ENCODE measurements at places on chromosomes 12 and 14.

GRCh38 chr12:56657416-56658379 is 11.9 kb upstream of the ATP5F1B start:
- DNase-seq = no peak

DNA sequence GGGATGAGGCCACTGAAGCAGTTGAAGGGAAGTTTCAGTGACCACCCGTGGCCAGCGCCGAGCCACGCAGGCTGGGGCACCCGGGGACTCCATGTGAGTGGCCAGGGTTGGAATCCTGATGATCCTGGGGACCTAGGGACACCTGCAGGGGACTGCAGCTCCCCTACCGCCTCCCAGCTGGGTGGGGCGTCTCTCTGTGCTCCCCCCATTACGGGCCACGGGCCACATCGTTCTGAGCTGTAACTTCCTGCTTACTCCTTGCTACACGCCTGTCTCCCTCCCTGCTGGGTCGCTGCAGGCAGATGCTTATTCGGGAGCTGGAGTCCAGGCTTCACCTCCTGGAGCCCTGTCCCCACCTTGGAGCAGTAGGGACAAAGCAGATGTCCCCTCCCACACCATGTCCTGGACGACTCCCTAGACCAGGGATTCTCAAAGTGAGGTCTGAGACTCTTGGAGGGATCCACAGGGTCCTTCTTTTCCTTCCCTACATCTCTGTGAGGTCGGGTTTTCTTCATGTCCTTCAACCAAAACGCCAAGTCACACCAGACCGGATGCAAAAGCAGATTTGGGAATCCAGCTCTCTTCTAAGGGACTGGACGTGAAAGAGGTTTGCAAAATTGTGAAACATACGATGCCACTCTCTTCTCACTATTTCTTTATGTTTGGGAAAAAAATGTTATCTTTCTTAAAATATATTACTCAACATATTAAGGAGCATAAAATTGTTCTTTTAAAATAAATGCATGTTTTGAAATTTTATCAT is 85.9 kb upstream of the NCOR2 start:
- DNase-seq = no peak

GRCh38 chr12:81255947-81256346 is 178.1 kb downstream of the ACSS3 start:
- no peak for DNase-seq

GRCh38 chr12:50102646-50103309 is 1.0 kb upstream of the GPD1 start:
- DNase-seq = no peak

DNA sequence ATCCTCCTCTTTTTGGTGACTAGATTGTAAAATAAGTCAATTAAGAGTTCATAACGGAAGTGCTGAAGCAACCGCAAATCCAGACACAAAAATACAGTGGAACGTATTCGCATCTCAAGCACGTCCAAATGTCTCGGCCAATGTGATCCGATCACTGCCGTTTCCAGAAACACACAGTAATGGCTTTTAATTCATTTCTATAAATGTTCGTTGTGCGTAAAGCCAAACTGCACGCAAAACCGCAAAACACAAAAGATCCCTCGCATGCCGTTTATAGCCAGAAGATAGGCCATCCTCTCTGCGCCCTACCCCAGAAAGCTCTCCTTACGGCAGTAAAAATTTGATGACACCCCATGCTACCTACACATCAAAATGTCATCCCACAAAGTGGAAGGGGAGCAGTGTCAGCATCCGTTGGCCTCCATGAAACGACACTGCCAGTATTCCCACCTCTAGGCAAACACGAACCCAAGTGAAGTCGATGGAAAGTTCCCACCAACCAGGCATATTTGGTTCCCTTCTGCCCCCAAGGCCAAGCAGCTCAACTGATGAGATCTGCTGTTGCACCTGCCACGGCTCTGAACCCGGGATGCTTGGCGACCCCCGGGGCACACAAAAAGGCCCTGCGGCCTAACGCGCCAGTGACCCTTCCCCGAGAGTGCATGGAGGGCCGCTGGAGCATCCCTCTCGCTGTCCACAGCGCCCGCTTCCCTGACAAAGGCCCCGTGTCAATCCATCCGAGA is 1.4 kb downstream of the HECTD4 start:
- no peak for DNase-seq

DNA sequence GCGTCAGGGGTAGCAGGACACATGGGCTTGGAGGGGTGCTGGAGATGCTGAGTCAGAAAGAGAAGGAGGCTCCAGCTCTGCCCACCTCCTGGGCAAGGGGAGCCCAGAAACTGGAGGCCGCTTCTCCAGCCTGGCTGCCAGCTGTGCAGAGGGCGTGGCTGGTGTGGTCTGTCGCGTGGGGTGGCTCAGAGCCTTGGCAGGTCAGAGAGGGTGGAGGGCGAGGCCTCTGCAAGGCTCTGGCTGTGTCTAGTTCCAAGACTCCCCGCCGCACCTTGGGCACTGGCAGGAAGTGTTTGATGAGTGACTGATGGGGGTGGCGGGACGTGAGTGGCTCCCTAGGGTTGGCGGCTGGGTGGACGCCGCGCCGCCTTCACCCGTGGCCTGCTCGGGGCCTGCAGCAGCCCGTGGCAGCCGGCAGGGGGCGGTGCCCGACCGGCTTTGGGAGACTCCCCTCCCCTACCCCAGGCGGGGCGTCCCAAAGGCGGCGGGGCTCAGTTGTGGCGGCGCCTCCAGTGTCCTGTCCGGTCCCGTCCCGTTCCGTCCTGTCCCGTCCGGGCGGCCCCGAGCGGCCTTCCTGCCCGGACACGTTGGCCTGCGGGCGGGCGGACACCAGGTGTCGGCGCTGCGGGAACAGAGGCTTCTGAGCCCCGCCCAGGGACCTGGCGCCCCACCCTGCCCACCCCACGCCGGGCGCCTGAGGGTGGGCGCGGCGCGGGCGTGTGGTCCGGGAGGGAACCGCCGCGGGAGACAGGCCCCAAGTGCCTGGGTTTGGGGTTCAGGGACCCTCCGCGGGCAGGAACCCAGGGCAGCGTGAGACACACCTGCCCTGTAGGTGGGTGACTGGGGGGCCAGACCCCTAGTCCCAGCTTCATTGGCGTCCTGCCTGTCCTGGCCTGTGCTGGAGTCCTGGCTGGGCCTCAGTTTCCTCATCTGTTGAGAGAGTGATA is 39.7 kb downstream of the KRT80 start:
- peak; percentile 48 for DNase-seq

Data from activated CD4-positive, CD25-positive, alpha-beta regulatory T cell treated with anti-CD3 and anti-CD28 coated beads, Interleukin-2, amount 50 U/mL, for 16 hours (primary cell).